ENCODE measurements at places on chromosomes 3 and 15.

DNA sequence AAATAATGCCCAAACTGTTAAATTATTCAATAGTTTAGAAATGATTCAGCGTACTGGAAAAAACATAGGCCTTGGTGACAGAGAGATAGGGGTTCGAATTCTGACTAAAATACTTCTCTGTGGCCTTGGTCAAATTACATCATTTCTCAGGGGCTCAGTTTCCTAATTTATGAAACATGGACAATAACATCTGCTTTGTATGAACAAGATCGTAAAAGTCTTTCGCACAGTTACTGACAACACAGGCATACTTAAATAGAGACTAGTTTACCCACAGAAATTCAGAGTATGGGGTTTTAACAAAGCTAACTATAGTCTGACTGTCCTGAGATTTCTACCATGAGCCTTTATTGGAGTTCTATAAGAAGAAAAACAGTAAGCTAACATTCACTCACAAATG, 440.4 kb downstream of the FHIT start:
- DNase-seq = no peak

DNA sequence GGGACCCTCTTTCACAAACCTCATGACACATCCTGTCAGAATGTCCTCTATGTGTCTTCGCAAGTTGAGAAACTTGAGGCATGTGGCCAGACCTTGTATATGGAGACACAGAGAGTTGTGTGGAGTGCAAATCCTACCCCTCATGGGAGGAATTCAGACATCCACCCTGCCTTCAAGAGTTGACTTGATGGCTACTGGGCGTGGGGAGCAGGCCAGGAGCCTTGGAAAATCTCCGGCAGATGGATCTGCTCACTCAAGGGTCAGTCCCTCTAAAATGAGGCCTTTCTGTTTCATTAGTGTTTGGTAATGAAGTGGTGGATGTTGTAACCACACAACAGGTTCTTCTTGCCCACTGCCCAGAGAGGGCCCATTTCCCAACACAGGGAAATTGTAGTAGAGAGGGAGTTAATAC, 79.0 kb downstream of the ASB7 start:
- DNase-seq = no peak

DNA sequence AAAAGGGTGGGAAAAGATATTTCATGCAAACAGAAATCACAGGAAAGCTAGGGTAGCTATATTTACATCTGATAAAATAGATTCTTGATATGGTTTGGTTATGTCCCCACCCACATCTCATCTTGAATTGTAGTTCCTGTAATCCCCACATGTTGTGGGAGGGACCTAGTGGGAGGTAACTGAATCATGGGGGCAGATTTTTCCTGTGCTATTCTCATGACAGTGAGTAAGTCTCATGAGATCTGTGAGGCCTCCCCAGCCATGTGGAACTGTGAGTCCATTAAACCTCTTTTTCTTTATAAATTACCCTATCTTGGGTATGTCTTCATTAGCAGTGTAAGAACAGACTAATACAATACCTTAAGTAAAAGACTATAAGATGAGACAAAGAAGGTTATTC, 558.1 kb downstream of the RSL24D1 start:
- no peak for DNase-seq

GRCh38 chr15:55820043-55820442, 77.1 kb upstream of the PRTG start:
- DNase-seq = no peak

DNA sequence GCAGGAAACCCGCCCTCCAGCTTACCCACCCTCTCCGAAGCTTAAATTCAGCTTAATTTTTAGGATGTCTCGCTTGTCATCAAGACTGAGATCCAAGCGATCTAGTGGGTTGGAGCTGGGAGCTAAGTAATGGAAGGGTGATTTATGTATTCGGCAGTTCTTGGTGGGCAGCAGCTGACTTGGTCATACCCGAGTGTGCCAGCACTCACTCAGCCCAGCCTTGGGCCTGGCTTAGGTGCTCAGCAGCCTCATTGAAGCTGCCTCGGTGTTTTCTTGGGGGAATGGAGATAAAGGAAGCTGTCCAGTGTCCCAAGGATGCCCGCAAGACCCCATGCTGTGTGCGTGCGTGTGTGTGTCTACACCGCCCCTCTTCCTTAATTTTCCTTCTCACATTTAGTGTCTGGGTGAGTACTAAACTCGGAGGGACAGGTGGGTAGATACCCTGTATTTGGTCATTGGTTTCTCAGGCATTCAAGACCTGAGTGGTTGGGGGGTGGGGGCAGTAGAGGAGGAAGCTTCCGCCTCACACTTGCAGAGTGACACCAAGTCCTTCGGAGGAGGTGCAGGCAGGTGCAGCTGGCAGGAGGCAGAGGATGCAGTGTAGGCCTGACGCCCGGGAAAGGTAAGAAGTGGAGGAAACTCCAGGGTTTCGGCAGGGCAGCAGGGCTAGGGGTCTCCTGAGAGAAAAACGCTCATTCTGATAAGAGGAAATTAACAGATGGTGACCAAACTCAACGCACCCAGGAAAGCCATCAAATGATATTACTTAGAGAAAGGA, 92.8 kb downstream of the PCSK6 start:
- DNase-seq = no peak

DNA sequence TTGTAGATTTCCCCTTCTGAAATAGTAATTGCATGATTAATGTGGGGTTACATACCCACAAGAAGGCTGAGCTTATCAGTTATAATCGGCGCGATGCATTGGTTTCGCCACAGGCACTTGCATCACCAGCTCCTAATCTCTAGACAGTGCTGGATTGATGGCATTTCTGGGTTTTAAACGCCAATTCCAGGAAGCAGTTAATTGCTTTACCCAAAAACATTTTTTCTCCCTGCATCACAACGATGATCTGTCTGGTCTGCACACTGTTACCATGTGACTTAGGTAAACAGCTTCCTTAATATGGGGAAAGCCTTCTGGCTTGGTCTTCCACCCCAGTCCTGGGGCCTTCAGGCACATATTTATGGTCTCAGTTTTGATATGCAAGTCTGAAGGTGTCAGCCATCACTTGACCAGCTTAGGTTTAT, 70.0 kb upstream of the HEG1 start:
- DNase-seq = peak; percentile 67

DNA sequence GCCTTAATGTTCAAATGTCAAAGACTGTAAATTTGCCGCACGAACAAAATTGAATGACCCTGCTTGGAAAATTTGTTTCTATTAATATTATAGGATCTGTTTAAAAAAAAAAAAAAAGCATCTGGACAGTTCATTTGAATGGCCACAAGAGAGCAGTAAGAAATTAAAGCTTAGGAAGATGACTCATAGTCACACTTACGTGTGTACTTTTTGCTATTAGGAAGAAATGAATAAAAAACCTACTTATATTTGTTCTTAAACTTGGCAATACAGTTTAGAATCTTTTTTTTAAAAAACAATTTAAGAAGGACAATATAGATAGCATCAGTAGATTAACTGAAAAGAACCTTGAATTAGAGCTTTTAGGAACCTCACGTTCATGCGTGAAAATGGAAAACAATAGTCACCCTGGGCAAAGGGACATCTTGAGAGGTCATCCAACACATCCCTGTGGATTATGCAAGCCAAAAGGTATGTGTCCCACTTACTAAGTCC, 621.8 kb downstream of the MECOM start:
- DNase-seq = no peak

DNA sequence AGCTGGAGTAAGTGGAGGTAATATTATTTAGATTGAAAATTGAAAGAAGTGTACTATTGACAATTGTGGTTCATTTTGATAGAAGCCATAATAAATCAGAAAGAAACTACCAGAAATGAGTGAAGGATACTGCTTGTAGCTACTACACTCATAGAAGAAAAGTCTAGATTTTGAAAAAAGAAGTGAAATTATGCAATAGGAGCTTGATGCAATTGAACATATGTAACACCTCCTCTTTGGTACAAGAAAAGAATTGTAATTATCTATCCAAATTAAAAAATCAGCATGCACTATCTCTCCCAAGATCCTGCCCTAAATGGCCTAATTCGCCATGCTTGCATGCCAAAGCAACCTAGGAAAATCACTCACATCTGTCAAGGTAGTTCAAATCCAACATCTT, 51.1 kb upstream of the CD200R1L start:
- DNase-seq = no peak

DNA sequence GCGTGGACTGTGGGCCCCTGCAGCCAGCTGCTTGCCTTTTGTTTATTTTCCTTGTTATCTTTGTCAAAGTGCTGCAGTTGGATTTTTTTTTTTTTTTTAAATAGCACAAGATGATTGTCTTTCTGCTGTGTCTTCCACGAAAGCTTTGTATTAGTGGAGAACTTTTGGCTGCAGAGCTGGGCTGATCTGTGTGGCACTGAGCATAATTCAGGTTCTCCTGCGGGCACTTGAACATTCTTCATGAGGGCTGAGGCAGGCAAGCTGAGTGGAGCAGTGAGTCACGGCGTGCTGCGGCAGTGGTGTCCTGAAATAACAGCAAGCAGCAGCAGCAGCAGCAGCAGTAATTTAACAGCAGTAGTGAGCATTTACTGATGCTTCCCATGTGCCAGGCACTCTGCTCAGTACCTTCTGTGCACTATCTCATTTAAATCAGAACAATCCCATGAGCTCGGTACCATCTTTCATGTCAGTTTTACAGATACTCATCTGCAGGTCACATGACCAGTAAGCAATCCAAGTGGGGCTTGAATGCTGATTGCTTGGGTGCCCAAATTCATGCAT, 45.8 kb downstream of the MITF start:
- no peak for DNase-seq

All from activated CD4-positive, alpha-beta T cell treated with anti-CD3 and anti-CD28 coated beads, Interleukin-10, Interleukin-2, amounts not matched to agents 100 ng/mL and 50 ng/mL, durations not matched to agents 16 hours and 8 hours (primary cell).